ENCODE measurements at places on chromosomes 5 and 9. TPM values are rescaled to one million over a fixed set of nuclear protein-coding genes. Genes with fewer than 3 reads are reported as not detected.

- DNase-seq, result no peak
These were observed 408.1 kb upstream of the ZNF608 start for GRCh38 chr5:125154301-125155110.

DNA sequence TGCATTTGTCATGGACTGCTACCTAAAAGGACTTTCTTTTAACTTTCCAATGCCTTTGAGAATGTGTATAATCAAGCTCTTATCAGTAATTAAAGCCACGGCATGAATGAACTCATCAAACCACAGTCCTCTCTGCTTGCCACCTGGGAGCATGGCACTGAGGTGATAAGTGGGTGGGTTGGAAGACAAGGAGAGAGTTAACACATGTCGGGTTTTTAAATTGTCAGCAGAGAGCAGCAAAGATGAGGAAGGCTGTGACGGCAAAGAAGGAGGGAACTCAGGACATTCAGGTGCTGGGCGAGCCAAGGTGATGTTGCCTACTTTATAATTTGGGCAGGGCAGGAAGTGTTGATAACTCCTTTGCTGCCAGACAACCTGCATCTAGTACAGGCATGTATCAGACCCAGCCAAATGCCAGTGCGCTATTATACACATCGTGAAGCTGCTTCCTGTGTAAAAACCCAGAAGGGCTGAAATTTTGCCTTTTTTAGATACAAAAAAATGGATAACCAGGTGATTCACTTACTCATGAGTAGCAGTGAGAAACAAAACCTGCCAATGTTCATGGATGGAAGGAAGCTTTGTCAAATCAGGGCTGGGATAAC, 269.1 kb downstream of the KIF4B start:
- DNase-seq, result no peak

The SPATA31C1 gene
- total RNA-seq, result not detected

- DNase-seq, result no peak
These were observed 16.9 kb upstream of the PFDN1 start for GRCh38 chr5:140319833-140320232.

The NEUROG1 gene
- not detected for total RNA-seq

- no peak for DNase-seq
These were observed 61.8 kb upstream of the ZBTB43 start for GRCh38 chr9:126743041-126743440.

- DNase-seq, result no peak
These were observed 59.8 kb downstream of the ARHGEF37 start for GRCh38 chr5:149641000-149641576.

Measured in upper lobe of right lung (tissue), 1 donor.